ENCODE measurements at places on chromosomes 1 and 21.

- DNase-seq: no peak
These were observed 16.6 kb downstream of the CDKN2C start for GRCh38 chr1:50986653-50987052.

DNA sequence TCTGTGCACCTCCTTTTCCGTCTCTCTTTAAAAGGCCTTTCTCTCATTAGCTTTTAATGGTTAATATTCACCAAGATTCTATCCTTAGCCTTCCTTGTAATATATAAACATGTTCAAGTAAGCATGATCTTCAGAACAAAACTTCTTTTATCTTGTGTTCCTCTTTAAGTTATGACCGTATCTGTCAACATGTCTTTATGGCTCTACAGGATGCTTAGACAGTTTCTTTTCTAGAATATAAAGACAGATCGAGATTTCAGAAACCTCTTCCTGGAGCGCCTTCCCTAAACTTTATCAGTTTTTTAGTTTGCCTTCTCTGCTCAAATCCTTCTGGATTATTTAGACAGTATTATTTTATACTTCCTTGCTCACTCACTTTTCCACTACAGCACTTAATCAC, 7.2 kb downstream of the RO60 start:
- no peak for DNase-seq

GRCh38 chr1:217322834-217323233, 308.1 kb downstream of the GPATCH2 start:
- DNase-seq: no peak

DNA sequence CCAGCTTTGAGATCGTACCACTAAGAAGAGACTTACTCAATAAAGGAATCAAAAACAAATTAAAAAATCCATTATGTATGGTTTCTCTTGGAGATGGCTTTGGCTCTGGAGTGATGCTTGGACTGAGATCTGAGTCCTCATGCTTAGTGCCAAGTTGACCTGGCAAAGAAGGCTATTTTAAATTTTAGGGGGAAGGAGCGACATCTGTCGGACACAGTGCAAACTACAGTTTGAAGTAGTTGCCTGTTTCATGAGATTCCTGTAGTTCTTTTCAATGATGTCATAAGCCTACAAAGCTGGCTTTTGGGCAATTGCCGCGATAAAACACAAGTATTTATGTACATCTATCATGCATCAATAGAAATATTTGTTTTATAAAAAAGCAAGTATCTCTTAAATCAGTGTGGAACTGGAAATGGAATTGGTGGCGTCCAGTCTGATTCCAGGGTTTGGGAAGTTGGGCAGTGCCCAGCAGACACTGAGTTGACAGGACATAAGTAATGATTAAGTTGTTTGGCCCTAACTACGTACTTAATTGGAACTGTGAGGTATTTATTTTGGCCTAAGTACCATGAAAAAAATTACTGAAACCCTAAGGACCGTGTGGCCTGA, 50.0 kb downstream of the TBCE start:
- DNase-seq: peak; percentile 68

- DNase-seq: no peak
These were observed 47.8 kb downstream of the PRRX1 start for GRCh38 chr1:170711682-170712081.

GRCh38 chr1:207659545-207660153, 14.7 kb downstream of the CR1L start:
- DNase-seq: peak; percentile 15

DNA sequence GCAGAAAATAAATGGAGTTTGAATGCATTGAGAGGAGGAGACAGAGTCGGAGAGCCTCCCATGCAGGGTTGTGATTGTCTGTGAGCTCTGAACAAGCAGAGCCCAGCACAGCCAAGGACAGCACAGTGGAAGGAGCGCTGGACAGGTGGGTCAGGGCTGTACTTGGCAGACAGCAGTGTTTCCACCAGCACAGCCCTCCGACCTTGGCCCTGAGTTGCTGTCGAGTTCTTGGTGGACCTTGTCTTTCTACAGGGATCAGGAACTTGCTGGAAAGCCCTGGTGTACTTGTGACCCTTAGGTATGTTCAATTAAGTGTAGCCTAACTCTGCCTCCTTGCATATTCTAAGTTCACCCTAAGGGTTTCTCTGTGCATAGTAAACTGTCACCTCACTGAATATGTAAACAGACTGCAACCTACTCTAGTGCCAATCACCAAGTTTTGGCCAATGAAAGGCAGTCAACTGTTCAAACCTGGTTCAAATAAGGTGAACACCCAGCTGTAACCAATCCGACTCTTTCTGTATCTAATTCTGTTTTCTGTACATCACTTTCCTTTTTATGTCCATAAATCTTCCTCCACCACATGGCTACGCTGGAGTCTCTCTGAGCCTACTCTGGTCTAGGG, 86.6 kb upstream of the SLC25A33 start:
- no peak for DNase-seq

DNA sequence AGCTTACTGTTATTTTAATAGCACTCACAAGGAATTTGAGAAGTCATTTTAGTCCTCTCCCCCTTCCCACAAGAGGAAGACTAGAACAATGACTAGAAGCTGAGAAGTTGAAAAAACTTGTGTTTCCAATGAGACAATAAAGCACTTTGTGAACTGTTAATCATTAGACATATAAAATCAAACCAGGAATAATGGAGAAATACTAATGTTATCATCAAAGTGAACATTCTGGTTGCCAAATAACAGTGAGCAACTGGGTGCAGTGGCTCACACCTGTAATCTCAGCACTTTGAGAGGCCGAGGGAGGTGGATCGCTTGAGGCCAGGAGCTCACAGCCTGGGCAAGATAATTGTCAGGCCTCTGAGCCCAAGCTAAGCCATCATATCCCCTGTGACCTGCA, 54.0 kb upstream of the RASAL2 start:
- no peak for DNase-seq

DNA sequence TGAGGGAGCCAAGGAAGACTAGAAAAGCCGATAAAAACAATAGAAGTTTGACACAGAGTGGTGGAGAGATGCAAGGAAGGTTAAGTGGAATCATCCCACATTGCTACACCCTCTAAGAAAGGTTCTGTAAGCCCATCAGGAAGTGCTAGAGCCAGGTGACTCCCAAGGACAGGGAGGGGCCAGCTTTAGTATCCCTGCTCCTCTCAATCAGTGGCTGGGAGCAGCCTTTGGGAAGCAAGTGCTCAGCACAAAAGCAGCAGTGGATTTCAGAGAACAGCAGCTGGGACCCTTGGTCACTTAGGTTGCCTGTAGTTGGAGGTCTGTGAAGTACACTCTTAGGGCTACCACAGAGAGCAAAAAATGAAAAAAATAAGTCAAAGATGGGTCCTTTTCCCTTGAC, 42.5 kb downstream of the NME7 start:
- DNase-seq: no peak

DNA sequence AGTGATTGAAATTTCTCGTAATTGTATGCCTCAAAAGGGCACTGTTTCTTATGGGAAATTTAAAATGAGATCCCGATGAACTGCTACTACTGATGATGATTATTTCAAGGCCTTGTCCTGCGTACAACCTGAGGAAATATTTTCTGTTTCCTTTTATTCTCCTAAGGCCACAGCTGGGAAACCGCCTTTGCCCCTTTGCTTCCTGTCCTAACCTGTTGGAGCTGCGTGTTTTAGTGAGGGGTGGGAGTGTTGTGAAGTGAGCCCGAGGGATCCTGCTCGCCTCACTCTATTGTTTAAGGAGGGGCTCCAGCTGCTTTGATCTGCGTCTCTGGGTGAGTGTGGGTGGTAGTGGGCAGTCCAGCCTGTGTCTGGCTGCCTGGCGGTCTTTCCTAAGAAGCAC, 14.4 kb downstream of the LAMC2 start:
- no peak for DNase-seq

- DNase-seq: peak; percentile 20
These were observed 34.1 kb downstream of the CLCA1 start for GRCh38 chr1:86502721-86503405.

DNA sequence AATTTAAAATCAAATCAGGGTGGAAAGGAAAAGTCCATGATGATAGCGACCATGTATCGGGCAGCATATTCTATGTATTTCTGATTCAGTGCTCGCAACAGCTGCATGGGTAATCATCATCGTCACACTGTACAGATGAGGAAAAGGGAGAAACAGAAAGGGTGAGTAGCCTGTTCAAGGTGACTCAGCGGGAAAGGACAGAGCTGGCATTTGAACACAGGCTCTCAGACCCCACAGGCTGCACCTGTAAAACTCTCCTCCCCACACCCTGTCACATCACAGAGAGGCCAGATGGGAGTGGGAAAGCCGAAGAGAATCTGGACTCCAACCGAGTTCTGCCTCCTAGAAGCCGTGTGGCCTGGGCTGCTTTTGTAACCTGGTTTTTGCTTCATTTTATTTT, 14.0 kb downstream of the RUNX1 start:
- no peak for DNase-seq

GRCh38 chr1:247228133-247228532, 27.7 kb upstream of the VN1R5 start:
- DNase-seq: no peak

DNA sequence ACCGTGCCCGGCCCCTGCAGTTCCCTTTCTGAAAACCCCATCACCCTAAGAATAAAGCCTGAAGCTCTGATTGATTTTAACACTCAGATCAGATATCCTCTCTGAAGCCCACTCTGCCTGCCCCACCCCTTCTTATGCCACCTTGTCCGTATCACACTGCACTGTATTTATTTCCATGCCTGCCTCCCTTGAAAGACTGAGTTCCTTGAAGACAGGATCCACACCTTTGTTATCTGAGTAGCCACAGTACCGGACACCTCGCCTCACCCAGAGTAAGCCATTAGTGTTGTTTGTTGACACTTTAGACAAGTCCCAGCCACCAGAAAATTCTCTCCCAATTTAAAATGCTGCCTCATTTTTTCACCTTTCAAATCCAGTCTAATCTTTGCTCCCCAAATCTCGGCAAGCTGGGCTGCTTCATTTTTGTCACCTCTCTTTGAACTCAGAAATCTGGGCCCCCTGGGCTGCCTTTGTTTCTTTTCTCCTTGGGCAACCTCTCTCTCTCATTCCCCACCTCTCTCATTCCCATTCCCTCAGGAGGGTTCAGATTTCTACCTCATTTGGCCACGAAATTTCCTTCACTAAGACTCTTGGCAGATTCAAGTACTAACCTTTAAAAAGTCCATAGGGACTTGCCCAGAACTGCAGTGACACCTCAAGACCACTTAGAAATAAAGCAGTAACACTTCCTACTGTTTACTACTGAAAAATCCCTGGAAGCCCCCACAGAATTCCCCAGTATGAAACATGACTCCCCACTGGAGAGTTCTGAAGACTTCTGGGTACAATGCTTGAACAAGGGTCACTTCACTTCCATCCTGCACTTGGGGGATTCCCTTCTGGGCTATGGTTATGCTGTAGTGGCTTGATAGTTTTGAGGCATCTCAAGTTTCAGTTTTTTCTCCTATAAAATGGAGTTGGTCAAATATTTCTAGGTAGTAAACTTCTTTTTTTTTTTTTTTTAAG, 8.7 kb upstream of the PPP1R15B start:
- no peak for DNase-seq

DNA sequence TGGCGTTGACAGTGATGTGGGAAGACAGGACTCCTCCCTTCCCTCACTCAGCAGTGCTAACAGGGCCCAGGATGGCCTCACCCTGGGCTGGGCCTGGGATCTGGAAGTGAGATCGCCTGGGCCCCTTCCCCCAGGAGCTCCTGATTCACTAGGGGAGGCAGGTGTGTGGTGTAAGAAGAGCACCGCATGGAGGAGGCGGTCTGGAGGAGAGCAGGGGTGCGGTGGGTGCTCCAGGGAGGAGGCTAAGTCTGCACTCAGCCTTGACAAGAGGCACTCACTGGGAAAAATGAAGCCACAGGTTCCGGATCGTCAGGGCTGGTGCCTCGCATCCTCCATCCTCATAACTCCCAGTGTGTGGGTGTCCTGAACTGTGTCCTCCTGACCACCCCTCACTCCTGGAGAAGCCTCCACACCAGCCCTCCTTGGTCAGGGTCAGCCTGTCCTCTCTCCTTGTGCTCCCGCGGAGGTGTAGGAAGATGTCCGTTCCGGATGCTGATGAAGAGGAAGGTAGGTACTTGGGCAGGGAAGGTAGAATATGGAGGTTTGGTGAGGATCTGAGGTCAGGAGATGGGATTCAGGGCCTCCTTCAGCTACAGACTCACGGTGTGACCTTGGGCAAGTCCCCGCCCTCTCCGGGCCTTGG, 142.1 kb upstream of the WNT4 start:
- no peak for DNase-seq

DNA sequence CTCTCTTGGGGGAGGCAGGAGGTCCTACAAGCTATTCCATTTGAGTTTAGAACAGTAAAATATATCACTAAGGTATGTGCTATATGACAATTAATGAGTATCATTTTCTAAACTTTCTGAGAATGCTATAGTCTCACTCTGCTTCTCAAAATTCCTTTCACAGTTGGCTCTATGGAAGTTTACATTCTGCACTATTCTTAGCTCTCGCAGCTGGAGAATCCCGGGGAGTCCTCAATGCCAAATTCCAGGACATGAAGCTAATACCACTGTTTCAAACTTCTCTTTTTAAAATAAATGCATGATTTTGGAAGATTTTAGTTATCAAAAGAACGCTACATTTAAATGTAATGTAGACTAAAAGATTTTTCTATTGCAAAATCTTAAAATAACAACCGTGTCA, 22.4 kb upstream of the PALMD start:
- DNase-seq: no peak

DNA sequence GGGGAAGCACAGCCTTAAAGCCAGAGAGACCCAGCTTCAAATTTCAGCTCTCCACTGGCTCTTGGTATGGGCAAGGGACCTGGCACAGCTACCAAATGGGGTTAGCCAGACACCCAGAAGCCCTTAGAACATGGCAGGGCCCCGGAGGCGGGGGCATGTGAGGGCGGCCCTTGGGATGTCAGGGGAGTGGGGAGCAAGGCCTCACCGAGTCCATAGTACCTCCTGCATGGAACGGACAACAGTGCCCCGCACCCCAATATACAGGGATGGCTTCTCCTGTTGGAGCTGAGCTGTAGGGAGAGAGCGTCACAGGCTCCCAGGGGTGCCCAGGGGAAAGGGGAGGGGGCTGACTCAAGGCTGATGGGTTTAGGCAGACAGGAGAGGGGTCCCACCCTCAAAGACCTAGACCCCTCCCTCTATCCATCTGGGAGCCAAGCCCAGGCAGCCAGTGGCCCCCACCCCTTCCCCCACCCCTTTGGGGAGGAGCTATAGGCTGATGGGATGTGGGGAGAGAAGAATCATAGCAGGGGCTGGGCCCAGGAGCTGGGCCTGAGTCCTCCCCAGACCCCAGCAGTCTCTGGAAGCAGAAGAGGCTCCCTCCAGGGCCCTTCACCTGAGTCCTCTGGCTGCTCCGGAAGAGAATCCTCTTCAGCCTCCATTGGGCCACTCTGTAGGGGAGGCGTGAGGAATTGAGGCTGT, 16.5 kb downstream of the SPOCD1 start:
- DNase-seq: no peak

- DNase-seq: no peak
These were observed 241.5 kb downstream of the BARHL2 start for GRCh38 chr1:90475631-90476030.
